Amniotic epithelial cell (primary cell): ENCODE measurements at places on chromosomes 3 and 15.

- no peak for DNase-seq
These were observed 424.1 kb downstream of the MAGI1 start for GRCh38 chr3:65614585-65614984.

DNA sequence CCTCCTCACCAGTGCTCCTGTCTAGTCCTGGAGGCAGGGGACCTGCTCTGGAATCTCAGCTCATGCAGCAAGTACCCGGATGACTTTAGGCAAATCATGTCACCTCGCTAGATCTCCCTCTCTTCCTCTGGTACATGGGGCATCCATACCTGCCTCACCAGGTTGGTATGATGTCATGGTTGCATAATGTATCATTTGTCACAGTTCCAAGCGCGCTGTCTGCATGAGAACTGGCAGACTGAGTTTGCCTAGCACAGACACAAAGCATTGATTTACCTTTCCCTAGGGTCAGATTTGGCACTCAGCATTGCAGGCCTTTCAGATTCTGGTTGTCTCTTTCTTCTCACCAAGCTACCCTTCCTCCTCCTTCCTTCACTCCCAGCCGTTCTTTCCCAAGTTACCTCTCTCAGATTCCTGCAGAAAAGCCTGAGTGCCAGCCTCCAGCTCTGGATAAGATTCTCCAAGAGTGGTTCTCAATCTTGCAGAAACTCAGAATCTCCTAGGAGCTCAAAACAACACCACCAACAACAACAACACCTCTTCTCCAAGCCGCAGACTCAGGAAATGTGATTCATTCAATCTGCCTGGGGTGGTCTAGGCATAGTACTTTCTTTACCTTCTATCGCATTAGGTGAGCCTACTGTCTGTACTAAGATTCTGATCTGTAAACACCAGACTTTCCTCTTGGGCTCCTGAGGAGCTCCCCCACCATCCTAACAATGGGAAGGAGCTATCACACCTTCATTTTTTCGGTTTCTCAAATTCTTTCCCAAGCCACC is 29.5 kb downstream of the FAM43A start:
- peak; percentile 41 for DNase-seq

DNA sequence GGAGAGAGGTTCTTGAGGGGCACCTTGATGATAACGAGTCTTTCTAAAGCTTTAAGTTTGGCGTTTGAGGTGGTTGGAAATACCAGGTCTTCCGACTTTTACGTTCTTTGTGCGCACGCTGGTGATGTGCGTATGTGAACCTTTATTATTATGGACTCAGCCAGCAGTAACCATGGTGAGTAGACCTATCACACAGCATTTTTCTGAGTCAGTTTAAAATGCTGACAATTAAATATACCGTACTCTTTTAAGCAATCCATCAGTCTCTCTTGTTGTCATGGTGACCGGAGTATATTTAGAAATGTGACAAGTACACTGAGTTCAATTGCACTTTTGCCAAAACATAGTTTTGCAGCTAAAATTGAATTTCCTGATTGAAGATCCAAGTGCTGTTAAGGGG is 172.2 kb downstream of the LPP start:
- no peak for DNase-seq

- peak; percentile 63 for DNase-seq
These were observed 67.1 kb upstream of the MCTP2 start for GRCh38 chr15:94164202-94164807.

DNA sequence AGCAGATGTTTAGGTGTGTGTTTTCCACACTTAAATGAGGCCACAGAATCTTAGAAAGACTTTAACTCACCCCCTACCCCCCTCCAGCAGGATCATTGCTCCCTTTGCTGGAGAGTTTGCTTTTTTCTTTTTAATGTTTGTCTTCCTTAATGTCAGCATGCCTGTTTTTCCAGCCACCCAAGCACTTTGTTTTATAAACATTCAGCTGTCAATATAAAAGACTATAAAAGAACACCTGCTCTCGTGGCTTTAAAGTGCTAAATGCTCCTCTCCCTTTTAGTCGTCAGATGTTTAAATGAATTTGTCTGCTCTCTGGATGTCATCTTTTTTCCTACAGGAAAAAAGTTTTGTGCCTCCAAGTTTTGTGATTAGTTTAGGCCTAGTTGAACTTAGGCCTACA is 61.7 kb downstream of the SIDT1 start:
- DNase-seq, result no peak

DNA sequence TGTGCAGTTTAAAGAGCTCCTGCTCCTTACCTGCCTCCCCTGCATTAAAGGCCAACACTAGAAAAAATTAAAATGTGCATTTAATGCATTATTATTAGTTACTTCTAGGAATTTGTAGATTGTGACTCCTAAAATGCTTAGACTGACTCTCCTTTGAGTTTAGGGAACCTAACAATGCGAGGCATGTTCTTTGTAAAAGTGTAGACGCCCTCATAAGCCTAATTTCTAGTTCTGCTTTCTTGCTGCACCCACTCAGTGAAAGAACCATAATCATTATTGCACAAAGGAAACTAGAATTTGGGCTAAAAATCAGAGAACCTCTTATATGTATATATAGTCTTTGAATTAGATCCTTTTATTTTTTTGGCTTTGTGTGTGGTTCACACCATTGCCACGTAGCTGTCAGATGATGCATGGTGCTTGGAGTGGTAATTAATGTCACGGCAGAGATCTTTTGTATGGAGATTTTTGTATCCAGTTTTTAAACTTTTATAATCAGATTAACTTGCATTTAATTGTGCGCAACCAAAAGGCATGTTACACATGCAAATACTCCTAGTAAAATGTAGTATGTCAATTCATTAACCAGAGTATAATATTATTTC is 710 bp downstream of the ABHD10 start:
- no peak for DNase-seq

GRCh38 chr15:88057836-88058235 is 198.7 kb downstream of the NTRK3 start:
- no peak for DNase-seq

DNA sequence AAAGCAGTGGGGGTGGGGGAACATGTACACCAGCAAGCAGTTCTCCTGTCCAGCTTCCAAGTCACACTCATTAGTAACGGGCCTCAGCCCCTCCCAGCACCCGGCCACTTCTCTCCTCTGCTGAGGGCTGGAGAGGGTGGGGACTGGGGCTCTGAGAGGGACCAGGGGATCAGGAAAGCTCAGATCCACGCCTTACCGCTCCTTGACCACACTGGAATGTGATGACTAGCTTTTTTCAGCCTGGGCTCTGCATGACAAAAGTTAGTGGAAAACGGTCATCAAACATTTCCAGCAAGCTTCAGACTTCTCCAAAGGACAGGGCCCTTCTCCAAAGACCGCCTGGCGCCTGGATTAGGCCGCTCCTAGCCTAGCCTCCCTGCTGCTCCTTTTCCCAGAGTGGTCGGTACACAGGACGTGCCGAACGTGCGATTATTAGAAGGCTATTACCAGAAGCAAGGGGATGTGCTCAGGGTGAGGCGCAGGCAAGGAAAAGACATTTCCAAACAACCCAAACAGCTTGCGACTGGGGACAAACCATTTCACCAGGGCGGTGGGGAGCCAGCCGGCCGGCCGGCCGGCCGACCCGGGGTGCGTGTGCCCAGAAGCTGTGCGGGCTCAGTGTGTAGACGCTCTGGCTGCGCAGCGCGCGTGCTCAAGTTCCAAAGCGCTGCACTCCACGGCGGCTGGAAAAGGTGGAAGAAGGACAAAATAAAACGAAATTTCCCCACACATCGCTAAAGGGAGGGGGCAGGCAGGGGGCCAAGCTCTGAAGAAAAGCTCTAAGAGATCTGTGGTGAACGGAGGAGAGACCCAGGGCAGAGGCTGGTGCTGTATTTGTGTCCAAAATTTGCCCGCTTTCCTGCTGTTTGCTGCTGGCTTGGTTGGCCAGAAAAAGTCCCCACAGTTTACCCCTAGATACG is 51.0 kb upstream of the SSR3 start:
- peak; percentile 58 for DNase-seq

DNA sequence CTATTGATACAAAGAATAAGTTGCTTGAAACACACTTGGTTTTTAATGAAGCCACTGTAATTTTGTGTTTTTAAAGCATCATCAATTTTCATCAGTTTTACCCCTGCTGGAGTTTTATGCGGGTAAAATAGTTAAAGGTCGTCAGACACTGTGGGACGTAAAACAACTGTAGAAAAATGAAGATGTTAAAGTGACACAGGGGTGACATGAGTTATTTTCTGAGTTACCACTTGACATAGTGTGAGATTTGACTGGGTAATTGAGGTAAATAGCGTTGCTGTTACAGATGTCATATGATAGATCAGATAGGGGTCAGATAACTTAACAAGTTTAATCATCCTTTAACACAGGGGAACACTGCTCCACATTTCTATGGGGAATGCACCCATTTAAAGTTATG is 297.6 kb downstream of the CHL1 start:
- no peak for DNase-seq

DNA sequence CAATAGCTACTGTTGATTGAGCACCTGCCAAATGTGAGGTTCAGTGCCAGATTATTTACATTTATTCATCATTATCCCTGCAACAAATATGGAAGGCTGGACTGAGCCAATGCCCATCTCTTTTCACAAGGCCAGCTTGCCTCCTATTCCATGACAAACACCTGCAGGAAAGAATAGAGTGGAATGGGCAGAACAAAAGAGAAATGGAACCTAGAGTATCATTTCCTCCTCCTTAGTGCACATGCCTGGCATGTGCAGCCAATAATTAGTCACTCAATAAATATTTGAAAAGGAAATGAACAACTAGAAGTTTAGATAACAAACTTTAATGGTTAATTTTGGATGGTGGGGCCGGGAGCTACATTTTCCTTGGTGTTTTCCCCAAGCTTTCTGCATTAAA is 61.4 kb upstream of the MYRIP start:
- DNase-seq, result no peak

DNA sequence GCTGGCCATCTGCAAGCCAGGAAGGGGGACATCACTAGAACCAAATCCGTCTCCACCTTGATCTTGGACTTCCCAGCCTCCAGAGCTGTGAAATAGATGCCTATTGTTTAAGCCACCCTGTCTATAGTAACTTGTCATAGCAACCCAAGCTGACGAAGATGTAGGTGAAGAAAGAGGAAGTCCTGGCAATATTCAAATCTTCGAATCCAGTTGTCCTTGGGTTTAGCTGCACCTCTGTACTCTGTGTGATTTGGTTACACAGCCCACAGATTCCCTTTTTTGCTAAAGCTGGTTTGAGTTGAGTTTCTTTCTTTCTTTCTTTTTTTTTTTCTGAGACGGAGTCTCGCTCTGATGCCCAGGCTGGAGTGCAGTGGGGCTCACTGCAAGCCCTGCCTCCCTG is 68.0 kb upstream of the XCR1 start:
- no peak for DNase-seq
